Activated CD4-positive, alpha-beta T cell treated with anti-CD3 and anti-CD28 coated beads, Interleukin-2, amount 50 U/mL, for 4 hours (primary cell): ENCODE measurements at places on chromosomes 1 and 21.

GRCh38 chr1:203539831-203540546 is 46.0 kb downstream of the OPTC start:
- no peak for DNase-seq

- no peak for DNase-seq
Observed at GRCh38 chr1:42733415-42734200, 6.4 kb downstream of the CLDN19 start.

DNA sequence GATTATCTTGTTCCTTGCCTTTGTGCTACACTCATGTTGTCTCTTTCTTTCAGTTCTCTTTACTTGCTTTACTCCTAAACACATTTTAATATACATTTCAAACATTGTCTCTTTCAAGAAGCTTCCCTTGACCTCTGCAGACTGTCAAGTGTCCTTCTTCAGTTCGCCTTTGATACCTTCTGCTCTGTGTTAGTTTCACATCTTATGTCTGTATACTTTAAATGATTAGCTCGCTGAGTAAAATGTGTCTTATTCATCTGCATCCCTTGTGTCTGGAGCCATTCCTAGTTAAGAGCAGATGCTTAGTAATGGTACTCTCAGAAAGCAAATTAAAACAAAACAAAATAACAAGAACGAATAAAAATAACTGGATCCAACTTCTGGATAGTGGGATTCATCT is 303.3 kb downstream of the S1PR1 start:
- DNase-seq = no peak

GRCh38 chr1:194535369-194535768 is 1349.0 kb upstream of the B3GALT2 start:
- no peak for DNase-seq

- DNase-seq = no peak
Observed at GRCh38 chr1:223695014-223695548, 17.3 kb upstream of the CAPN2 start.

DNA sequence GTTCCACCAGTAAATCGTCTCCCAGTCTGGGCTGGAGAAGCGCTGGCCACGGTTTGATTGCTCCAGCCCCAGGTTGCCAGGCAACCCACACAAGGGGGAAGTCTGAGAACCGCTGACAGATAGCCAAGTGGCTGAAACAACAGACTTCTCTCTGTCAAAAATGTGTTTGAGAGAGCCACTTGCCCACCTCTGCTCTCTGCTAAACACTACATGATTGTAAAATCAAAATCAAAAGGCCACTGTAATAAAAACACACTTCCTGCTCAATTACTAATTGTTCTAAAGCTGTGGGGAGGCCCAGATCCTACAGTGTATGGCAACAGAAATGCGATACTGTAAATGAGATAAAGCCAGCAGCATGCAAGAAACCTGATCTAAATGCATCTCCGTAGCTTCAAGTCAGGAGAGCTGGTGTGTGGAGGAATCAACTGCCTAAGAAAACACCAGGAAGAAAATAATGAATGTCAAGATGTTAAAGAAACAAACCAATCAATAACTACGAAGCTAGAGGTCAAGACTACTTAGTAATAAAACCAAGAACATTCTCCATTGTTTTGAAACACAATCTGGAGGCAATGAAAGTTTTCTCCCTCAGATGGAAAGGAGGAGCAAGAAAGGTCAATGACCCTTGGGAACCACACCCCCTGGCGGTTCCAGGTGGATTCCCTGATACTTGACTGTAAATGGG is 121.2 kb downstream of the SLC45A1 start:
- DNase-seq = no peak

GRCh38 chr1:234241941-234242490 is 131.2 kb upstream of the COA6 start:
- DNase-seq = no peak

GRCh38 chr1:30511991-30512913 is 211.1 kb downstream of the MATN1 start:
- DNase-seq = no peak

DNA sequence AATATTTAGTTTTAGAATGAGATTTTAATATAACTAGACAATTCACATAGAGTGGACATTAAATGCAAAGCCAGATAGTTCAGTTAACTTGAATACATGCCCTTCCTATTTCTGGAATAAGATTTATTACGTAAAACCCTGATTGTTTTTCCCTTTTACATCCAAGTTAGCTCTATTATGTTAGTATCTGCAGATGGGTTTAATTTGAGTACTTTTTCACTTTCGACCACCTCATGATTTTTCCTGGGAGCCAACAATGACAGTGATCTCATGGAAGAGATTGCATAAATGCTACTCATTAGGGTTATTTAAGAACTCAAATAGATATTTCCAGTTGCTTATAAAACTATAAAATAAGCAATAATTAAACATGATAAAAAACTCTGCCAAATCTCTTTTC is 199.4 kb upstream of the PTGFR start:
- no peak for DNase-seq

DNA sequence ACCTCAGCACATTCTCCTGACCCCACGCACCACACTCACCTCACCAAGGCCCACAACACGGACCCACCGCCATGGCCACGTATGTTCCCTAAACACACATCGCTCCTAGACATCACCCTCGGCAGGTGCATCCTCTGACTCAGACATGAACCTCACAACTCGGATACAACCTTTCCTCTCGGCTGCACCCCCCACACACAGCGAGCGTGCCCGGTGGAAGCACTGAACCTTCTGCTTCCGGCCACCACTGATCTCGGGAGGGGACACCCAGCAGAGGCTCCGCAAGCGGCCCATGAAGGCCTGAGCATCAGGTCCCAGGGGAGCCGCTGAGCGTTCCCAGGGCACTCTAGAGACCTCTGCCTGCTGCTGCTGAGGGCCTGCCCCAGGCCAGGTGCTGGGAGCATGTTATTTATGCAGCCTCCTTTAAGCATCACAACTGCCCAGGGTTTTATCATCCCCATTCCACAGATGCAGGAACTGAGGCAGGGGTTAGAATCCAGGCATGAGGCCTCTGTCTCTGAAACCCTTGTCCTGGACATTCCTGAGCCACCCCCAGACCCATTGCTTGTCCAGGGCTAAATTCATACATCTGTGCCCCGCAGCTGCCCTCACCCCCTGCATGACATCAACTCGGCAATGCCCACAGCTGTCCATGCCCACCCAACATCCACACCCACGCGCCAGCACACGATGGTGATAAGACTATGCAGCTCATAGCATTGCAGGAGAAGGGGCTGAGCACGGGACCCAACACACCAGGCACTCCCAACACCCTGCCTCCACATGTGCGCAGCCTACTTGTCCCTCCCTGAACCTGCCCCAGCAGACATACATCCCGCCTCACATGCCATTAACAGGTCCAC is 27.0 kb downstream of the SDC3 start:
- no peak for DNase-seq

DNA sequence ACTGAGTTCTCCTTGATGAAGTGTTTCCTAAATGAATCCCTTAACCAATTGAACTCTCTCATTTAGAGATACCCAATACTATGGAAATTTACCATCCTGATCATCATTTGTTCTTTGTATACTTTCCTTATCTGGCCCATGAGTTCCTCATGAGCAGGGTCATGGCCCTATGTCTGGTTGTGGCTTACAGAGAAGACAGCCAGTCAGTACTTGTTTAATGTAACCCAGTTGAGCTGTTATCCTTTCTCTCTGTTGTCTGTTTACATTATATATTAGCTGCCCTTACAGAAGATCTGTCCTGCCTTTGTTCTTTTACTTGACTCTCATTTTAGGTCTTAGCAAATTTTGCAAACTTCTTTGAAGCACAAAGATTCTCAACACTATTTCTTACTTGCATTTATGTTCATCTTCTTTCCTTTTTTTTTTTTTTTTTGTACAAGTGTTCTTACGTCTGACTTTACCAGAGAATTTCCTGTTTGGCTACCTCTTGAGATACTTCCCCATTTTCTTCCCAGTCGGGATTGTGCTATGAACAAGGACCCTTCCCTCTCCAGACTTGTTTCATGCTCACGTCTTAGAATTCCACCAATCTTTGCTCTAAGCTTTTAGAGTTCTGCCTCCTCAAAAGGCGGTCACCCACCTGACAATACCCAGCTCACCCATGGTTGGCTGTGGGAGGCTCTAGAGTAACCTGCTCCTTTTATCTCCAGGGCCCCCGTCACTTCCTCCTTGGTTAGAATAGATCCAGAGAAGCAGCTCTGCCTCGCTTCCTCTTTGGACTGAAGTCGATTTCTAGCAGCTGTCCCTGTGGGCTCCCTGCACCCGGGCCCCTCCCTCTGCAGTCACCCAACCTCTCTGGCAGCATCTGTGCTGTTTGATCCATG is 53.6 kb upstream of the RUNX1 start:
- peak; percentile 12 for DNase-seq

- DNase-seq = no peak
Observed at GRCh38 chr1:162386292-162387225, 5.0 kb downstream of the C1orf226 start.

- DNase-seq = no peak
Observed at GRCh38 chr1:181310560-181310959, 172.8 kb upstream of the CACNA1E start.

GRCh38 chr21:36587388-36587787 is 107.5 kb upstream of the CLDN14 start:
- no peak for DNase-seq

DNA sequence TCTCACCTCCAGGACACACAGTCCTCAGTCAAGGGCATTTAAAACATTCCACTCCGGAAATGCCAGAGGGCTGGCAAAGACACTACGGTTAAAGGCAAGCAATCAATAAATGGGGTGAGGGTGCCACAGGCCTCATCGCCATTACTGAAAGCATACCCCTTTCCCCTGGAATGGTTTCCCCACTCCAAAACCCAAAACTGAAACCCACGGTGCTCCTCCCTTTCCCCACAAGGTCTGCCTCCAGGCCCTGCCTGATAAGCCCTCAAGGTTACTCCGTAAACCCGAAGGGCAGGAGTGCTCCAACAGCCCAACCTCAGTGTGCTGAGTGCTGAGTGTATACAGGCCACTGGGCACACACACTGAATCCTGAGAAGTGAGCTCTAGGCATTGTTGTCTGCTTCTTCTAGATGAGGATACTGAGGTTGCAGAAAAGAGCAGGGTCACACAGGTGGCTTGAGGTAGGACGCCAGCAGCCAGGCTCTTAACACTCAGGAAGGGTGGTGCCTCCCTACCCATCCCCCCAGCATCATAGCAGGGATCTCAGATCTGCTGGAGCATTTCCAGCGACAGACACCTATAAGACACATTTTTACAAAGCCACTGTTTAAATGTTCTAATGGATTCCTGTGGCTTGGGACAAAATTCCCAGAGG is 29.0 kb downstream of the SSBP3 start:
- no peak for DNase-seq

- DNase-seq = no peak
Observed at GRCh38 chr1:160167580-160167979, 16.2 kb downstream of the ATP1A4 start.

- no peak for DNase-seq
Observed at GRCh38 chr1:81650776-81651175, 150.0 kb upstream of the ADGRL2 start.

GRCh38 chr1:109892561-109893368 is 17.9 kb upstream of the CSF1 start:
- no peak for DNase-seq

DNA sequence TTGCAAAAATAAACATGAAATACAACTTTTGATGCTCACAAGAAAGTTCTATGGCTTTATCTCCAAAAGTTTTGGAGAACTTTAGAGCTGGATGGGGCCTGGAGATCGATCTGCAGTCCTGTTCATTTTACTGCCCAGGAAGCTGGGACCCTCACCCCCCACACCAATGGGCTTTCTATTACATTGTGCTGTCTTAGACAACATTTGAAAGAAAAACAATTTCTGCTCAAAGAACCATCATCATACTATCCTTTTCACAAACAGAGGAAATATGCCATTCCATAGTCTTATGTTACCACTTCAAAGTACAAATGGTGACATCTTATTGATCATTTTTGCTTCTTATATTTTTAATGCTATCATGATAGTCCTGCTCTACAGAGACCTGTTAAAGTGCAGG is 2.0 kb upstream of the HNRNPU start:
- DNase-seq = no peak

DNA sequence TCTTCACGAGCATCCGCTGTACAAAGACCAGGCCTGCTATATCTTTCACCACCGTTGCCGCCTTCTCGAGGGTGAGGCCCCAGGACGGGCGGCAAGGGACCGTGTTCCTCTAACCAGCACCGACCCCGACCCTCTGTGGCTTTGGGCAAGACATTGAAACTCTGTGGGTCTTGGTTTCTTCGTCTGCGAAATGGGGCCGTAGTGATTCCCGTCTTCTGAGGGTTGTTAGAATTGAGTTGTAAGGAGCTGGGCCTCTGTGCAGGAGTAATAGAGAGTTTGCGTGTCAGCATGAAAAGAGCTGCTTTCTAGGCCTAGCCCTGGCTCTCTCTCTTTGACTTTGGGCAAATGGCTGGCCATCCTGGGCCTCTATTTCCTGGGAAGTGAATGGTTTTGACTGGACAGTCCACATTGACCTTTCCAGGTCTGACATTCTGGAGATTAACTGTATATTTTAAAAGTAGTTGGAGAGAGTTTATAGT is 591 bp downstream of the MRPL37 start:
- no peak for DNase-seq

GRCh38 chr1:94622757-94623156 is 81.2 kb upstream of the F3 start:
- DNase-seq = no peak

- no peak for DNase-seq
Observed at GRCh38 chr1:109910963-109911798, 532 bp downstream of the CSF1 start.

- DNase-seq = no peak
Observed at GRCh38 chr1:168923521-168924136, 182.9 kb upstream of the ATP1B1 start.

- no peak for DNase-seq
Observed at GRCh38 chr1:181592255-181592859, 109.0 kb downstream of the CACNA1E start.

DNA sequence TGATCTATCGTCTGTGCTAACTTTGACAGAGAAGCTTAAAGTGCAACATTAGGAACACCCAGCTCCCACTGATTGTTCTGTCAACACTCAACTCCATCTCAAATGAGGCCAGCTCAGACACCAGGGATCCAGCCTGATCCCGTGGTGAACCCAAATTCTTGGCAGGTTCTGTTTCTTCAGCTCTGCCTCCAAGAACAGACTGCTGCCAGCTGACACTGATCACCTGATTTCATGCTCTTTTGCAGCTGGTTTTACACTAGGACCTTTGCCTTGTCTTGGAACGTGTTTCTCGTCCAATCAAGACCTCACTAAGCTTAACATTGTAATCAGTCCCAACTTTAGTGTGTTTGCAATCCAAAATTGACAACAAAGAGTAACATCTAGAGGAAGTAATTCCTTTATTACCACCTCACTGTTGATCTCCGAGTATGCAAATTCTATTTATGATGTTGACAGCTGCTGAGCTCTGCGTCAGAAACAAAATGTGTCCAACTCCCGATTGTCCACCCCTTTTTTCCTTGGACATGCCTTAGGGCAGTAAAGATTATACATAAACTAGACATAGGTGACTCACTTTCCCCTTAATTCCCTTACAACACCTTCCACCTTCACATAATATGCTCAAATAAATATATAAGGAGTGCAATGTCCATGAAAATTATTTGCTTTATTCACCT is 1.6 kb upstream of the HYI start:
- DNase-seq = no peak
